Activated CD8-positive, alpha-beta memory T cell treated with anti-CD3 and anti-CD28 coated beads for 48 hours (primary cell): ENCODE measurements at places on chromosomes 12 and 14.
A peak's percentile ranks its signal among the peaks of the same experiment; 100 is the strongest.

GRCh38 chr12:102562836-102563425, 82.6 kb upstream of the IGF1 start:
- no peak for DNase-seq

DNA sequence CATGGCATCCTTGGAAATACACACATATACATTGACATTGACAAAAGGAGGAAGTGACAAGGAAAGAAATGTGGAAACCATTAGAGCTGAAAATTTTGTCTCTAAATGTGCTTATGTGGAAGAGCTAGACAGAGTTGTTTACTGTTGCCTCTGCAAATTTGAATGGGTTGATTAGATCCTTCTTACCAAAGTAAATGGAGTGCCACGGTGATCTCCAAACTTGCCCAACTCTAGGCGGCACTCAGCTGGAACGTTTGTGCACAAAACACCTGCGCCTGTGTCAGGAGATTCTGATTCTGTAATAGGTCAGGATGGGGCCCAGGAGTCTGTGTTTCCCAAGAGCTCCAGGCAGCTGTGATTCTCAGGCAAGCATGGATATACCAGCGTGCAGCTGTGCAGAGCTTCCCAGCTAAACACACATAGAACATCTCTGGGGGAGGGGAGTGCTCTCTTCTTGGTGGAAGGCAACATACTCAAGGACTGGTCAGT, 77.8 kb upstream of the BDKRB2 start:
- no peak for DNase-seq

DNA sequence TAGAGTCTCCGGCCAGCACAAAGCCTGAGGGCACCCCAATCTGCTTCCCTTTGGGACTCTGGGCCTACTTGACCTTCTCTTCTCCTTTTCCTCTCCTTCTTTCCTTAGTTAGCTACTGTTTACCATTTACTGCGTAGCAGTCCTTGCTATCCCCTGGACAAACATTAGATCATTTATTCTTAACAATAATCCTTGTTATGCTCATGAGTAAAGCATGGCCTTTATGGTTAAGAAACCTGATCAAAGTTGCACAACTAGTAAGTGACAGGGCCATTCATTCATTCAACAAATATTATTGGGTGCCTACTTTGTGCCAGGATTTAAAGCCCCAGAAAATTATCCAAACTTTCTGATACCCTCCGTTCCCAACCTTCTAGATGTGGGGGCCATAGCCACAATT, 3.2 kb upstream of the HDAC7 start:
- no peak for DNase-seq

- no peak for DNase-seq
Observed at GRCh38 chr14:68665792-68666204, 127.1 kb downstream of the ZFP36L1 start.

DNA sequence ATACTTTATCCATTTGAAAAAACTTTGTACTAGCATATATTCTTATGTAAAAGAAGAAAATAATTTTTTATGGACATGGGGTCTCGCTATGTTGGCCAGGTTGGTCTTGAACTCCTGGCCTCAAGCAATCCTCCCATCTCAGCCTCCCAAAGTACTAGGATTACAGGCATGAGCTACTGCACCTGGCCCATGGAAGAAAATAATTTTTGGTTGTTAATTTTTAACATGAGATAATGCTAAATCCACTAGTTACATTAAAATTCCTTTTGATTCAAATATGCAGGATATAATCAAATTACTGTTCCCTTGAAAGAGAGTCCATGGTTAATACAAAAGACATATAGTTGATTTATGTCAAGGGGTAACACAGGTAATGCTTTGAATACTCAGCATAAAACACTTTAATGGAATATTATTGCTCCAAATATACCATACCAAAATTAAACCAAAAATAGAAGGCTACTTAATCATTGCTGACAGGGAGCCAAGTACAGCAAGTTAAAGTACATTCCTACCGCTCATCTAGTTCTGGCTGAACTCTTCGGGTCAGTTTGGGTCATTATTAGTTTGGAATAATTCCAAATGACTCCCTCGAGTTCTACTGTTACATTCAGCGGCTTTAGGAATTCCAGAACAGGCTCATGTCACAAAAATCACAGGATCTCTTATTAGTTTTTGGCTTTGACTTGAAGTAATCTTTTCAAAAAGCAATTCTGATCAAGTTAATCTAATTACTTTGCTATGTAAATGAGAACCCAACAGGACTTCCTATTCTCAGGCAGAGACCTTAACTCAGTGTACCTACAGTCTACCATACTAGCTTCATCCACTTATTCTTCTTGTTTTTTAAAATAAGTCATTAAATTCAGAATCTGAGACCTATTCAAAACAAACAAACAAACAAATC, 6.1 kb downstream of the SOS2 start:
- DNase-seq = no peak

DNA sequence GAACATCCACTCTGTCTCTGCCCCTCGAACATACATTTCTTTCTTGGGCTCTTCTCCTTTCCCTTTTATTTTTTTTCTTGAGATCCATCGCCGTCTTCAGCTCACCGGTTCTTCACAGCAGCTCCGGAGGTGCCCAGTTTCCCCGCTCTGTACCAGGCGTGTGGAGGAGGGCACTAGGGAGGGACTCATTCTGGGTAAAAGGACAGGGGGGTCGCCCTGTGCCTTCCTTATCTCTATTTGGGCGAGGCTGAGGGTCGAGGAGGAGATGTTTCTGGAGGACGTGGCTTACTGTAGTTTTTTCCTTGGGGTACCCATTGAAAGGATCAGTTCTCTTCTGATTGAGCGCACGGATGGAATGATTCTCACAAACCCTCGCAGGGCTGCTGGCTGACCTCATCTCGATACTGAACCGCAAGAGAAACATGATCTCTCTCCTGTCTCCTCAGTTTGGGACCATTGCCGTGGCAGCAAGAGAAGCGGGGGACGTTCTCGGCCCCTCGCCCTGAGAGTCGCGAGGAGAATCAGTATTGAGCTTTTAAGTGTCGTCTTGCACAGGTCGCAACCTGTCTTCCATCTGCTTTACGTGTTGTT, 386 bp downstream of the LIN52 start:
- peak; percentile 18 for DNase-seq

GRCh38 chr14:103519043-103519836, 3.4 kb downstream of the CKB start:
- no peak for DNase-seq

- no peak for DNase-seq
Observed at GRCh38 chr12:120734210-120734609, 8.6 kb downstream of the ACADS start.

DNA sequence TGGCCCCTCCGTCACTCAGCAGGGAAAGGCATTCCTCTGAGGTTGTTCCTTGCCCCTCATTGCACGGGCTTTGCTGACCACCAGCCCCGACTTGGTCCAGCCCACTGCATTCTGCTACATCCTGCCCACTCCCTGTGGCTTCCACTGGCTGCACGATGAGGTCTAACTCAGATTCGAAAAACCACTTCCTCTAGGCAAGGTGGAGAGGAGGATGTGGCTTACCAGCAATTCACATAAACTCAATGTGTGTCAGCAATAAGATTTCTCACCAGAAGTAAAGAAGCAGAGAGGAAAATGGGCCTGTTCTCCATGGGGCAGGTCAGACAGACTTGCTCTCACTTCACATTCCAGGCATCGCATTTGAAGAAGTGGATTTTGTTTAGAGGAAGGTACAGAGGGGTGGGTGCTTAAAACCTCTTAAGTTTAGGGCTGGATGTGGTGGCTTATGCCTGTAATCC, 14.7 kb downstream of the GPR68 start:
- DNase-seq = no peak

DNA sequence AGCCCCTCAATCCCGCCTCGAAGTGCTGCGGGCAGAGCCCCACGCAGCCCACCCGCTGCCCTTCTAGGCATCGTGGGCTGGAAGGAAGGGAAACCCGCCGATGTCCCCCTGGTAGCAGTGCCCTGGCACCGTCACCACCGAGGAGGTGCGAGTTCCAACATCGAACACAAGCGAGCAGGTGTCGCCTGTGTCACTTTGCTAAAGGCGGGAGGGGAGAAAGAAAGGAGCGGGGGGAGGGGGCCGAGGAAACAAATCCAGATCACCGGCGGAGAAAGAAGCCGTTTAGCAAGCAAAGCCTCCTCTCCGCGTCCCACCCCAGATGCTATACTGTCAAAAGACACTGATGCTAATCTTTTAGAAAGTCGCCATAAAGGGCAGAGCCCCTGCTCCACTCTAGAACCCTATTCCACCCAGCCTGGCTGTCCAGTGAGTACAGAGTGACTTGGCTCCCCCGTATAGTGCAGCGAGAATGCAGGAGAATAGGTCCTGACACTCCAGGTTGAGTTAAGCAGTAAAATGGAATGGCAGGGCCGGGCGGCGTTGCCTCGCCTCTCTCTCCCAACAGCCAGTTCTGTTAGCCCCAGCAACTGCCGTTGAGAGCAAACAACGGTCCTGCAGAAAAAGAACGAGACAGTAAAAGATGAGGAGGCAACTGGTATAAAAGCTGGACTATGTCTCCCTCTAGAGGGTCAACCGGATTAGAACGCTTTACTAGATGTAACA, 67.9 kb upstream of the USP15 start:
- DNase-seq = peak; percentile 4

GRCh38 chr12:104473374-104473983, 16.7 kb downstream of the CHST11 start:
- no peak for DNase-seq

DNA sequence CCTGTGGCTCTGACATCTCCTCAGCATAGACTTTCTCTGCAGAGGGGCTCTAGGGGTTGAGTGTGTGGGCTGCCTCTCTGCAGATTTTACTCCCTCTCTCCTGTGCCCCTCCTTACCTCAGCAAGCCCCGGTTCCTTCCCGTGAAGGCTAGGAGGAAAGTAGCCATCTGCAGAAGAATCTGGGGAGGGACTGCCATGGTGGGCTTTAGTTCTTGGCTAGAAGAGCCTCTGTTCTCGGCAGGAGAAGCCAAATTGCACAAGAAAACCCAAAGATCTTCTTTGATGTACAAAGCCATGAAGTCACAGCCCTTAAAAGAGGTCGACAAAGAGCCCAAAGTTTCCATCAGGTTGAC, 23.5 kb downstream of the CKAP4 start:
- DNase-seq = no peak

DNA sequence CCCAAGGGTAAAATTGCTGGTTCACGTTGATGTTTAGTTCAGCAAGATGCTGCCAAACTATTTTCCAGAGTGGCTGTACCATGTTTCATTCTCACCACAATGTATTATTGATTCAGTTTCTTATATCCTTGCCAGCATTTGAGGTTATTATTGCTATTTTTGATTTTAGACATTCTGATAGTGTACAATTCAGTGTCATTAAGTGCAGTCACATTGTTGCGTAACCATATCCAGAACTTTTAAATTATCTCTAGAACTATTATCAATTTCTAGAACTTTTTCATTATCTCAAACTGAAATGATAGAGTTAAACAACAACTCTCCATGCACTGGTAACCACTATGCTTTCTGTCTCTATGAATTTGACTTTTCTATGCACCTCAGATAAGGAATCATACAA, 10.7 kb upstream of the TBC1D15 start:
- no peak for DNase-seq

DNA sequence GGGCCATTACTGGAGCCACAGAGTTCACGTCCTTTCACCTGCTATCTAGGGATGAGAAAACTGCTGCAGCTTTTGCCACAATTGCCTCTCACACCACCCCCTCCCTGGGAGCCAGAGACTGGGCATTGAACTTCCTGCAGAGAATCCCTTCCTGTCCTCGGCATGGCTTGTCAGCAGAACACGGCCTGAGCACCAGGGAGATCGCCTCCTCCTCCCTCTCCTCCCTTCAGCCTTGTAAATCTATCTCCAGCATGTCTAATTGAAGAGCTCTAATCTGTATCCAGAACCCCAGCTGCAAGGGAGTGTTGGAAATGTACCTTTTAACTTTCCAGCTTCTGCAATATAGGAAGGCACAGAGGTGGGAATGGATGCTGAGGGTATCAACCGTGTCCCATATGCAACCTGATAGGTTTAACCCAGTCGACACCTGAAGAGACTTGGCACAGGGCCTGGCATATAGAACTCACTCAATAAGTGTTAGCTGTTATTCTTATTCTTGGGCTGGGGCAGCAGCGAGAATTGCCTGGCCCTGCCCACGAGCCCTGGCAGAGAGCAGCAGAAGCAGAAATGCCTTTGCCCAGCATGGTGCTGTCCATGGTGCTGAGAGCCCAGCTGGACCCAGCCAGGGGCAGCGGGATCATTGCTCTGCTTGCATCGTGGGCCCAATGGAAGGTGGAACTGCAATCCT, 26.8 kb downstream of the TMEM63C start:
- DNase-seq = peak; percentile 15

DNA sequence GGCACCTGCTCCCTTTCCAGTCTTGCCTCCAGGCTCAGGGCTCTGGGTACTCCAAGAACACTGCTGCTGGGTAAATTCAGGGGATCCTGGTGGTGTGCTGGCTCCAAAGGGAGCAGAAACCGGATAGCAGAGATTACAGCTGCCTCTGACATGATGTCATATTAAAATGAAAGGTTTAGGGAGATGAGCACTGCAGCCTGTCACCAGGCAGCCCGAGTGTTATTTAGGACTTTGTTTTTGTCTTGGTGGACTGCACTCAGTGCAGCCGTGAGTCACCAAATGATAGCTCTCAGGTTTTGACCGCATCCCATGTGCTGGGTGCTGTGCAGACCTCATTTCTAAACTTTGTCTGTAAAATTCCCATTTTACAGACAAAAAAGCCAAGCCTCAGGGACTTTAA, 266.0 kb upstream of the CRY1 start:
- DNase-seq = no peak

- DNase-seq = no peak
Observed at GRCh38 chr14:96920023-96920422, 122.8 kb downstream of the VRK1 start.

- no peak for DNase-seq
Observed at GRCh38 chr14:100010679-100011078, 54.5 kb upstream of the EVL start.

DNA sequence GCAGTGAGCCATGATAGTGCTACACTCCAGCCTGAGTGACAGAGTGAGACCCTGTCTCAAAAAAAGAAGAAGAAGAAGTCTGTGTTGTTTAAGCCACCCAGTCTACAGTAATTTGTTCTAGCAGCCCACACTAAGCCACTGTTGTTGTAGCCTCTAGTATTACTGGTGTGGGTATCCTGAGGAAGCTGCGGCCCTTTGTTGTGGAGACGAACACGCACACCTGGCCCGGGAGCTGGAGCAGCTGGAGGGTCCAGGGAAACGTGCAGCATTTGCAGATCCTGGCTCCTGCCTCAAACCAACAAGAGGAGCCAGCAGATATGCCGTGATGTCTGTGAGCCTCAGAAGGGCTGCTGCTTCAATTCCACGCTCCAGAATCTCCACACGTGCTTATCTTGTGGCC, 65.3 kb downstream of the MAP1LC3B2 start:
- no peak for DNase-seq

DNA sequence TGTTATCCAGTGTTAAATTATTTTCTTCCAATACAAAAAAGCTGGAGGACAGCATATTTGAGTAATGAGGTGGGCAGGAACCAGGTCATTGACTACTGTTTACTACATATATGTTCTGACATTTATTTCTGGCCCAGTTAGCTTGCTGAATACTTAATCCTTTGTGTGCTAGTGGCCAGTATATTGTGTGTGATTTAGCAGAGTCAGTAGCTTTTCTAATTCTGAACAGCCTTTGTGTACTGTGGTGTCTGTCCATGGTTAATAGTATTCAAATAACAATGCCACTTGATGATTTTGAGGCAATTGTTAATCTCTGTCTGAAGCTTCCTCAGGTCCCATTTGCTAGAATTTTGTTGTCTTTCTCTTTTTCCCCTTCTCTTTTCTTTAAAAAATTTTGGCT, 286.5 kb upstream of the E2F7 start:
- DNase-seq = no peak

GRCh38 chr14:33586806-33587205, 364.1 kb downstream of the EGLN3 start:
- no peak for DNase-seq
